ENCODE measurements at places on chromosomes 6 and 20.

DNA sequence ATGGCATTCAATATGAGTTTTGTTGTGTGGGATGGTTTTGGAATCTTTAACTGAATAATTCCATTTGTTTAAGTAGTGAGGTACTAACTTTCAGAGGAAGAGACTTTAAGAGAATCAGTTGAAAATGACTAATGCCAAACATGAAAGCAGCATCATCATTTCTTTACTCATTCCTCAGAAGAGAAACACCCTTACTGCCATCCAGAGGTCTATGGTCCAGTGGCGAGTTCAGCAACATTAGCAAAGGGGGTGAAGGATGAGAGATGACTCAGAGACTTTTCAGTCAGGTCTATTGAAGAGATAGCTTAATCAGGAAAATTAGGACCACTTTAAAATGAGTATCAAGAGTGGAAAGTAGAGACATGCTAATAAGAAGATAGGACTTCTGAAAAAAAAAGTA is 118.8 kb downstream of the COL19A1 start:
- DNase-seq: no peak

DNA sequence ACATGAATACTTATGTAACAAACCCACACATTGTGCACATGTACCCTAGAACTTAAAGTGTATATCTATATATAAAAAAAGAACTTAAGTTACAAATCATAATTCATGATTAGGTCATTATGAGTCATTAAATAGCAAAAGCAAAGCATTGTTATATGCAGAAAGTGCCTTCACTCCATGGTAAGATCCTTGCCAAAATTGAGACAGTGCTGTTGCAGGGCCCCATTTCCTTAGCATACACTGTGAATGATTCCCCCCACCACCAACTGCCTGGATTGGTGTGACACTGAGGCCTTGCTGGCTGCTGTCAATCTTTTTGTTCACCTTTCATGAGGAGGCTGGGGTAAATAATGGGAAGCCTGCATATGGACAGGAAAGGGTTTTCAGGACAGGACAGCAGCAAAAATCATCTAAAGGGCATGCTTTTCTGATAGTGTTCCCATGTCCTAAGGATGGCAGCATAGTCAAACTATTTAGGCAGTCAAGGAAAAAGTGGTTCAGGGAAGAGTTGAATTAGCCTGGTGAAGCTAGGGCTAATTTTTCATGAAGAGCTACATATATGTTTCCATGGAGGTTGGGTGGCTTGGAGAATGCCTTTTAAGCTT is 188.2 kb upstream of the ASCC3 start:
- DNase-seq: no peak

DNA sequence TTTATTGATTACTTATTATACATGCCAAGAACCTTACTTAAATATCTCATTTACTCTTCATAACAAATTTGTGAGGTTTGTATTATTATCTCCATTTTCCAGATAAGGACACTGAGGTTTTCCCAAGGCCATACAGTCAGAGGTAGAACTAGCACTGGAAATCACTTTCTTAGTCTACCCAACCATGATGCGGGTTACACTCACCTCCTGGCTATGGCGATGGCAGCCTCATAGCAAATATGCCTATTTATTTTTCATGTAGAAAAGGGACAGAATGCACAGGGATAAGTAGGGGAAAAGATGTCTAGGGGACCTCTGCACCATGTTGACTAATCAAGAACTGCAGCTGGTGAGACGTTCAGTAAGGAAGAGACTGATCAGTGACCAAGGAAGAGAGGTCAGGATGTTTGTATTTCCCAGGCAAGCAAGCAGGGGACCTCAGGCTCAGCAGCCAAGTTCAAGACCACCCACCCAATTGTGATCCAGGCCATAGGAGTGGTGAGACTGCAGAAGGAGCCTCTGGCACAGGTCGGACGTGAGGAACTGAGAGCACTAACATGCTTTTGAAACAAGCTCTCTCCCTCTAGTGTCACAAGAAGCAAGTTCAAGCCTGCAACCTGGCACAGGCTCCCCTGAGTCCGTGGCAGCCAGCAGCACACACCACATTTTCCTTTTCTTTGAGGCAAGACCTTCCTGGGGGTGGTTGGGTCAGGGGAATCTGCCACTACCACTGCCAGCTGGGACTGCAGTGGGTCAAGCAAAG is 97.8 kb downstream of the GMPR start:
- no peak for DNase-seq

DNA sequence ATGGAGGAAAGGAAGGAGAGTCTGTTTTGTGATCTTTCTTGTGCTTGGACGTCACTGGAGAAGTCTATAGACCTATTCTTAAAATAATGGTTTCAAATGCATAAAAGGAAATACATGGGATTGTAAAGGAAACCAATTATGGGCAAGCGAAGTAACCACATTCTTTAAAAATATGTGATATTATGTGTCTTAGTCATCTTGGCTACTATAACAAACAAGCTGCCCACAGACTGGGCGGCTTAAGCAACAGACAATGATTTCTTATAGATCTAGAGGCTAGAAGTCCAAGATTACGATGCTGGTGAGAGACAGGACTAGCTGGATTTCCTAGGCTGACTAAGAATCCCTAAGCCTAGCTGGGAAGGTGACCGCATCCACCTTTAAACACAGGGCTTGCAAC is 49.4 kb upstream of the CD83 start:
- DNase-seq: no peak

DNA sequence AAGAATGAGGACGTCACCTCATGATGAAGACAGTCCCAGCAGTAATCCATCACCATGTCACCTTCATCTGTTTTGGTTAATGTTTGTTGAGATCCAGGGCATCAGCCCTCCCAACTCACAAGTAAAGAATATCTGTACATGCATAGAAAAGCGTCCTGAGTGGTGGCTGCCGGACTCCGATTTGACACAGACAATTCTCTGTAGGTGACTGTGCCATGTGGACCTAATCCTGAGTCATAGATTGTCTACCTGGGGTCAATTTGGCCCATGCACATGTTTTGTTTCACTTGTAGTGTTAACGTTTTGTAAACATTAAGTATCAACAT is 168.4 kb upstream of the UST start:
- no peak for DNase-seq

- DNase-seq: peak; percentile 70
Measured at GRCh38 chr6:75204959-75205775, 686 bp downstream of the COL12A1 start.

DNA sequence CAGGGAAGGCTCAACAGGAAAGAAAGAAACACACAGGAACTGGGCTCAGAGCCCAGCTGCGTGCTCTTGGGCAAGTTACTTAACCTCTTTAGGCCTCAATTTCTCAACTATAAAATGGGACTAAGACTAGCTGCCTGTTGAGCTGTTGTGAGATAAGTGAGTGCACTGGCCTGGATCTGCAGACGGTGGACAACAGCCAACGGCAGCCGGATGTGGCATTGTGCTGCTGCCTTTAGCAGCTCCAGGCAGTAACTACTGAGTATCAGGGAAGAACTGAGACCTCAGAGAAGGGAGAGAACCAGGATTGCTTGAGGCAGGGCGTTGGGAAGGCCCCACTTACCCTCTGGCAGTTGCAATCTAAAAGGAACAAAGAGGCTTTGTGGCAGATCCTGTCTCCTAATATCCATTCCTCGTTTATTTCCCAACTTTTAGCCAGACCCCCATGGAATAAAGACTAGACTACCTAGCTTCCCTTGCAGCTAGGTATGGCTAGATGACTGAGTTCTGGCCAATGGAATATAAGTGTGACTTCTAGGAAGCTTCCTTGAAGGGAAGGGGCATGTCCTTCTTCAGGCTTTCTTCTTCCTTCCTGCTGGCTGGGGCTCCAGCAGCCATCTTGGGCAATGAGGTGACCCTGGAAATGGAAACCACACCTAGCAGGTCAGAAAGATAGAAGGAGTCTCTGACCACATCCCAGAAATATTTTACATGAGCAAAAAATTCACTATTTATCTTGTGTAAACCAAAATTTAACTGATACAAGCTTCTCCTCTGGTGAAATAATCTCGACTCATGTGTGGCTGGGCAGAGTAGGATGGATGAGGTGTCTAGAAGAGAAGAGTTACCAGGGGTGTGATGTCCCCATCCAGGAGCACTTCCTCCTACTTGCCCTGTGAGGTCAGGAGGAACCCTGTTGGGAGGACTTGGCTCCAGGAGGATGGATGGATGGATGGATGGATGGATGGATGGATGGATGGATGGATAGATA is 67.6 kb downstream of the MRPL14 start:
- DNase-seq: no peak

- no peak for DNase-seq
Measured at GRCh38 chr6:90448836-90449235, 138.0 kb downstream of the MAP3K7 start.

DNA sequence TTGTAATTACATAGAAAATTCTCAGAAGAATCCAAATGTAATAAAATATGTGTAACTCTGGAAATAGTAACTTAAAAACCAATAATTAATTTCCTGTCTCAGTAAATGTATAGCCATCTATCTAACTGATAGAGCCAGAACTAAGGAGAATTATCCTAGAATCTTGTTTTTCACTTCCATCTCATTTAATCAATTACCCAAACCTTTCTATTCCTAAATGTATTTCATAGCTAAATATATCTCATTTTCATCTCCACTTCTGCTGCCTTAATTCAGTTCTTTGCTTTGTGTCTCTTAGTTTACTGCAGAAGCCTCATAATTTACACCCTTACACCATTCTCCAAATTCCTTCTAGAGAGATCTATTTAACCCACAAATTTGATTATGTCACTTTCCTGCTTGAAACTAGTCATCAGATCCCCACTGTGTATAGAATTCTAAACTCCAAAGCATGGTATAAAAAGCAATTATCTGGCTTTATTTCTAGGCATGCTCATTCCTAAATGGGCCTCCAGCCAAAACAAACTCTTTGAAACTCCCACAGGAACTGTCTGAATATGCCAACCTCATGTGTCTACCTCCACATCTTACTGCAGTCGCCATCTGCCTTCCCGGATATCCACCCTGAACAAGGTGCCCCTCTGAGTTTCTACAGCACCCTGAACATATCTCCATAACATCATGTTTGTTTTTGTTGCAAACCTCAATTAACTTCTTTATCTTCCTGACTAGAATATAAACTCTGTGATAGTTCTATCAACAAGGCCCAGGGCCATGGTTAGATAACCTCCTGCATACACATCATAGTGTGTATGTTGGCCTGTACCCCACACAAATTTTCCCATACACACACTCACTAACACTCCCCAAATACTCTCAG is 70.5 kb upstream of the ADTRP start:
- DNase-seq: no peak

Measured in spinal cord (tissue), 10 donors.